Kidney epithelial cell (primary cell): ENCODE measurements at places on chromosomes 1 and 21. TPM values are rescaled to one million over a fixed set of nuclear protein-coding genes. Genes with fewer than 3 reads are reported as not detected.

Gene LCE3E
- total RNA-seq, result not detected in 2 replicates

GRCh38 chr1:15559189-15559810, 25.6 kb downstream of the AGMAT start:
- no peak for DNase-seq

Gene DSCAM
- total RNA-seq, result 0.21 and 0.48 TPM in 2 replicates

GRCh38 chr1:210394281-210394821, 65.6 kb downstream of the HHAT start:
- no peak for DNase-seq

DNA sequence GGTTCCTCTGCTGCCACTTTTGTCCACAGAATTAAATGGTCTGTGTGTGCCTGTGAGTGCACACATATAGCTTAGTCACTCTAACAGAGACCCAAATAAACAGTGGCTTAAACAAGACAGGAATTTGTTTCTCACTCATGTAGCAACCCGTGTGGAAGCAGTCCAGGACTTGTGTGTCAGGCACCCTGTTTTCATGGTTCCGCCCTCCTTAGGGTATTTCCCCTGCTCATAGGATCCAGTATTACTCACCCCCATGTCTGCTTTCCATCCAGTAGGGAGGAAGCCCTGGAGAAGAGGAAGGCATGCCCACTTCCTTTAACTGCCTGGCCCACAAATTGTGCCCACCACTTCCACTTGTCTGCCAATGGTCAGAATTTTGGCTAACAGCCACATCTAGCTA, 41.3 kb upstream of the TACSTD2 start:
- DNase-seq, result peak; percentile 97

GRCh38 chr1:88890791-88891317, 513 bp downstream of the GTF2B start:
- no peak for DNase-seq

DNA sequence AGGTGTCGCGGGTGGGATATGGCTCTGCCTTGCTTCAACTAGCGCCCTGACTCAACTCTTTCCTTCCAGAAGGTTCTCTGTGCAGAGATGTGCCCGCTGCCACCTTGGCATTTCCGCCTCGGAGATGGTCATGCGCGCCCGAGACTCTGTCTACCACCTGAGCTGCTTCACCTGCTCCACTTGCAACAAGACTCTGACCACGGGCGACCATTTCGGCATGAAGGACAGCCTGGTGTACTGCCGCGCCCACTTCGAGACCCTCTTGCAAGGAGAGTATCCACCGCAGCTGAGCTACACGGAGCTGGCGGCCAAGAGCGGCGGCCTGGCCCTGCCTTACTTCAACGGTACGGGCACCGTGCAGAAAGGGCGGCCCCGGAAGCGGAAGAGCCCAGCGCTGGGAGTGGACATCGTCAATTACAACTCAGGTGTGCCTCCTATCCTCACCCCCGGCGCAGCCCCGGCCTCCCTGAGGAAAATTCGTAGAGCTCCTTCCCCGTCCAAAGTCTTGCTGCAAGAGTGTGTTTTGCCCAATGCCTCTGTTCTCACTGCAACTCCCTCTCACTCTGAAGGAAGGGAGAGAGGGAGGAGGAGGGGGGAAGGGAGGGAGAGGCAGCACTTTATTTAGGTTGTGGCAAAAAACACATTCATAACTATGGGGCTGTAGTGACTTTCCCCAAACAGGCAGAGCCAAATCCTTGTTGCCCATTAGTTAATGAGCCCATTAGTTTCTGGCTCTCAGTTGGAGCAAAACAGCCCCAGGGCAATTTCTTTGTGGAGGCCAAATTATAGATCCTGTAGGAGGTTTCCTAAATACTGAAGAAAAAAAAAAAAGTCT, 4.3 kb downstream of the LHX9 start:
- DNase-seq, result no peak
